ENCODE measurements at places on chromosomes 1 and 21.
A peak's percentile ranks its signal among the peaks of the same experiment; 100 is the strongest.

- no peak for DNase-seq
These were observed 12.4 kb downstream of the LMNA start for GRCh38 chr1:156126630-156127534.

GRCh38 chr1:178928041-178928440 is 57.2 kb upstream of the ANGPTL1 start:
- DNase-seq = no peak

DNA sequence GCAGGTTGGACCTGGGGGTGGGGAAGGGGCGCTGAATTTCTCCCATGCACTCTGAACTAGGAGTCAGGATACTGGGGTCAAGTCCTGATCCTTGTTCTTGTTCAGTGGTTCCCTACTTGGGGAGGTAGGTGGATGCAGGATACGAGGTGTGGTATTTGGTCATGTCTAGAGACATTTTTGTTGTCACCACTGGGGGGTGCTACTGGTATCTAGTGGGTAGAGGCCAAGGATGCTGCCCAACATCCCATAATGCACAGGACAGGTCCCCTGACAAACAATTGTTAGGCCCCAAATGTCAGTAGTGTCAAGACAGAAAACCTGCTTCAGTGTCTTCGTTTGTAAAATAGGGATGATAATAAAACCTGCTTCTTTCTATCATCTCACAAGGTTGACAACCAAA is 259.0 kb upstream of the FOXD3 start:
- no peak for DNase-seq

DNA sequence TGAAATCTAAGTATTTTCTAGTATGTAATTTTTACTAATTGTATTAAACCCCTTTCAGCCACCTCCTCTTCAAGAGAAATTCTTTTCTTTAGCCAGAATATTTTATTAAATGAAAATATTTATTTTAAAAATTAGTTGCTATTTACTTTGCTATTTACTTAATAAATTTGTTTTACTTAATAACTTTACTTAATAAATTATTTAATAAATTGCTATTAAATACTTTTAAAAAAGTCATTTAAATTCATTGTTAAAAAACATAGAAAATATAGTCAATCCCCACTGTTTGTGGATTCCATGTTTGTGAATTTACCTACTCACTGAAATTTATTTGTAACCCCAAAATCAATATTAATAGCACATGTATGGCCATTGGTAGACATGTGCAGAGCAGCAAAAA is 105.6 kb downstream of the ATP1B1 start:
- DNase-seq = no peak

GRCh38 chr1:33823830-33824229 is 40.0 kb upstream of the HMGB4 start:
- DNase-seq = no peak

DNA sequence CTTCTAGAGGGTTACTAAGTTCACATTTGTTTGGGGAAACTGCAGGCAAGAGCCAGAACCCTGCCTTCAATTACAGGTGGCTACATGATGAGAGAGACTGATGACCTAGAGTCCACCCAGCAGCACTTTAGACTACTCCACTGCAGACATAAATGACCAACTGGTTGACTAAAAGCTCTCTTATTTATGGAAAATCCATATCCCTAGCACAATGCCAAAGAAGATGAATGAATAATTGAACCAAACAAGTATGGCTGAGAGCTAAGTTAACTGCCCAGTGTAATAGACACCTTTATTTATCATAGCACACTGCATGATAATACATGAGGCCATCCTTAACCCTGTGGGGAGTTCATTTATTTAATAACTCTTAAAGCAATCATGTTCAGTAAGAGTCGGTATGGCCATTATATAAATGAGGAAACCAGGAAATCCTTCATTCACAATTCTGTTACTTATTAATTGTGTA is 60.4 kb downstream of the IL12RB2 start:
- no peak for DNase-seq

GRCh38 chr1:190175320-190175719 is 302.3 kb downstream of the BRINP3 start:
- DNase-seq = no peak

DNA sequence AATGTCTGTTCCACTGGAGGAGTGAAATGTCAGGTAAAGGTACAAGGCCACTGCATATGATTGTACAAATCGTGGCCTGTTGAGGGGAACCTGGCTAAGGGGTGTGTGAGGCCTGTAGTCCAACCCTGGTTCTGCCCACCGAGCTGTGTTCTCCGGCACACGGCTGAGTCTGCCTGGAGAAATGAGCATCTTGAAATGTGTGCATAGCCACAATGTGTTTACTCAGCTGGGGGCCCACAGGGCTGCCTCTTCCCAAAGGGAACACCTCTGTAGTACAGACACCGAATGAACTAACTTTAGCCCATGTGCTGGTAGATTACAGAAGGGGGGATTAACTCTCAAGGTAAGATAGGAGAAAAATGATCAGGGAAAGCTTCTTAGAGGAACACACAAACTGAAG is 30.2 kb downstream of the AK4 start:
- peak; percentile 26 for DNase-seq

- no peak for DNase-seq
These were observed 37.1 kb upstream of the KANK4 start for GRCh38 chr1:62356257-62356835.

- DNase-seq = no peak
These were observed 12.9 kb downstream of the KIAA2013 start for GRCh38 chr1:11913291-11913690.

- DNase-seq = no peak
These were observed 766 bp upstream of the SLC44A3 start for GRCh38 chr1:94819238-94819944.

DNA sequence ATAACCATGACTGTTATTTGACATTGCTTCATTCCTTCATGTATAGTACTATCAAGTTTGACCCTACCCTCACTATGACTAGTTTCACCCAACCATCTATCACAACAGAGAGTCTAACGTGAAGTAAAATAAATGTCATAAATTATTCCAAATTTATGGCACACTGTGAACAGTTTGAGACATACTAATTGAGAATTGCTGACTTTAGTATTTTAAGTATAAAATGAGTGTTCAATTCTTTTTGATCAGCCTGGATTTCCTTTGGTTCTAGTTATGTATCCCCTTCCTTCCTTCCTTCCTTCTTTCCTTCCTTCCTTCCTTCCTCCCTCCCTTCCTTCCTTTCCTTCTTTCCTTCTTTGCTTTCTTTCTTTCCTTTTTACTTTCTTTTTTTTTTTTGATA is 14.5 kb downstream of the CR1 start:
- DNase-seq = no peak

DNA sequence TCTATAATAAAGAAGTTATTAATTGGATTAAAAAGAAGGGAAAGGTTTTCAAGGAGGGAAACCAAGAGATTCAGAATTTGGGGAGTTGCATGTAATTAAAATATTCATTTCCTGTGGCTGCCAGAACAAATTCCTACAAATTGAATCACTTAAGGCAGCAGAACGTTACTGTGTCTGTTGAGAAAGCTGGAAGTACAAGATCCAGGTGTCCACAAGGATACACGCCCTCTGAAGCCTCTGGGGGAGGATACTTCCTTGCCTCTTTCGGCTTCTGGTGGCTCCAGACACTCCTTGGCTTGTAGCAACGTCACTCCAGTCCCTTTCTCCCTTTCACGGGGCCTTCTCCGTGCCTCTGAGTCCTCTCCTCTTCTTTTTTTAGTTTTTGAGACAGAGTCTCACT is 67.9 kb downstream of the KAZN start:
- no peak for DNase-seq
